ENCODE measurements at places on chromosomes 1 and 21.
A peak's percentile ranks its signal among the peaks of the same experiment; 100 is the strongest.

DNA sequence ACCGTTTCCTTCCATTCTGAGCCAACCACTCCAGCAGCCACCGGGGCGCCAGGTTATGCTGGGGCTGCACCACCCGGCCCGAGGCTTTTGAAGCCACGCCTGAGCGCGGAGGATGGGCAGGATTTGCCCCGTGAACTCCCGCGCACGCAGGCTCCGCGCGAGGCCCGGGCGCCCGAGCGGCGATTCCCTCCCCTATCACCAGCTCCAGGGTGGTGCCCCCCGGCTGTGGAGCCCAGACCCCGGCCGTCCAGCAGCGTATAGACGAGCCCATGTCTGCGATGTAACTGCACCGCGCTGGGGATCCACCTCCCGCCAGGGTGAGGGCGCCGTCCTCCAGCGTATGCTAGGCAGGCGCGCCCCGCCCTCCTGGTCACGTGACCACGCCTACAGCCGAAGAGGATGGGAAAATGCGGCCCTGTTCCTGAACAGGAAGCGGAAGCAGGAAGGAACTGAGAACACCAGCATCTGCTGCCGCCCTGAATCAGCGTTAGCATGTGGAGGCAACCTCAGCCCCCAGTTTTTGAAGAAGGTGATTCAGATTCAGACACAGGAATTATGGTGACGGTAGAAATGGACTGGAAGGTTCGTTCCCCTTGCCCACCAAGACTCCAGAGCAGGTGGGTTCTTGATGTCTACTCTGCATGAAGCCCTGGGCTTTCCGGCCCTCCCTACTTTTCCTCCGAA, 46.0 kb downstream of the VPS26C start:
- peak; percentile 81 for DNase-seq

DNA sequence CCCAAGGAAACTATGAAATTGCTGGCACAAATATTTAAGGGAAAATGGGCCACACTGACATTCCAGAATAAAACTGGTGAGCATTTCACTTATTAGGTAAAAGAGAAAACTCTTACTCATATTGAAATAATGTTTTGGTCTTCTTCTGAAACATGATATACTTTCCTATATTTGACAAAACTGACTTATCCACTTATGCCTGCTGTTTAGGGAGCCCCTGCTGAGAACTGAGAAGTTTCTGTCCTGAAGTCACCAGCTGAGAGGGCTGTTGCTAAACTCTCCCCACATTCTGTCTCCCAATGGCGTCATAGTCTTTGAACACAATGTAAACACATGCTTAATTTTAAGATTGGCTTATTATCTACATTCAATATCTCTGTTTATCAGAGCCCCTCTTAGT, 46.8 kb upstream of the ZC3H11B start:
- no peak for DNase-seq

DNA sequence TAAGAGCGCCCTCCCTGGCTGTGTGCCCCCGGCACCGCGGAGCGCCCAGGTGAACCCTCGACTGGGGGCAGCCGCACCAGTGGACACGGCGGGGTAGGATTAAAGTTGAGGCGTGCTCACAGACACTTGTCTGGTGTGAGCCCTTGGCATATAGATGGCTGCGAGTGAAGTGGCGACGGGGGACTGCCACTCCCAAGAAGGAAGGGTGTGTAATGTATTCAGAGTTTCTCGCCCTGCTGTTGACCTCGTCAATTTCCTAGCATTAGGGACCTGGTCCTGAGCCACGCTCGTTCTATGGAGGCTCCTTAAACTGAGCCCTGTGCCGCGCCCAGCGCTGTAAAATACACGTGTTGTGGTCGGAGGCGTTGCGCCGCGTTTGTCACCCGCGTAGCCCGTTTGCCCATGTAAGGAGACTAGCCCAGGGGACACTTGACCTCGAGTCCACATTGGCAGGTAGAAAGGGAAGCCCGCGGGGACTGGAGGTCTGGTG, 554 bp downstream of the EVA1C start:
- no peak for DNase-seq

DNA sequence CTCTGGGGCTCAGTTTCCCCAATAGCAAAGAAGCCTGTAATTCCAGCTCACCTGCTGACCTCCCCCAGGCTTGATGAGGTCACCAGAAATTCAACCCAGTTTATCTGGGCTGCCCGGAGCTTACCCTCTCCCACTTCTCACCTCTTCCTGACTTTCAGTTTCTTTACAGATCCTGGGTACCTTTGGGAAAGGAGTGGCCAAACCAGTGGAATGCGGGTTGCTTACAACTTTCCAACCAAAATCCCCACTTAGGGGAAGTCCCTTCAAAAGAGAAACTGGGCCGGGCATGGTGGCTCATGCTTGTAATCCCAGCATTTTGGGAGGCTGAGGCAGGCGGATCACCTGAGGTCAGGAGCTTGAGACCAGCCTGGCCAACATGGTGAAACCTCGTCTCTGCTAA, 5.9 kb upstream of the MARCKSL1 start:
- no peak for DNase-seq

- no peak for DNase-seq
Measured at GRCh38 chr1:4725416-4725815, 71.0 kb downstream of the AJAP1 start.

DNA sequence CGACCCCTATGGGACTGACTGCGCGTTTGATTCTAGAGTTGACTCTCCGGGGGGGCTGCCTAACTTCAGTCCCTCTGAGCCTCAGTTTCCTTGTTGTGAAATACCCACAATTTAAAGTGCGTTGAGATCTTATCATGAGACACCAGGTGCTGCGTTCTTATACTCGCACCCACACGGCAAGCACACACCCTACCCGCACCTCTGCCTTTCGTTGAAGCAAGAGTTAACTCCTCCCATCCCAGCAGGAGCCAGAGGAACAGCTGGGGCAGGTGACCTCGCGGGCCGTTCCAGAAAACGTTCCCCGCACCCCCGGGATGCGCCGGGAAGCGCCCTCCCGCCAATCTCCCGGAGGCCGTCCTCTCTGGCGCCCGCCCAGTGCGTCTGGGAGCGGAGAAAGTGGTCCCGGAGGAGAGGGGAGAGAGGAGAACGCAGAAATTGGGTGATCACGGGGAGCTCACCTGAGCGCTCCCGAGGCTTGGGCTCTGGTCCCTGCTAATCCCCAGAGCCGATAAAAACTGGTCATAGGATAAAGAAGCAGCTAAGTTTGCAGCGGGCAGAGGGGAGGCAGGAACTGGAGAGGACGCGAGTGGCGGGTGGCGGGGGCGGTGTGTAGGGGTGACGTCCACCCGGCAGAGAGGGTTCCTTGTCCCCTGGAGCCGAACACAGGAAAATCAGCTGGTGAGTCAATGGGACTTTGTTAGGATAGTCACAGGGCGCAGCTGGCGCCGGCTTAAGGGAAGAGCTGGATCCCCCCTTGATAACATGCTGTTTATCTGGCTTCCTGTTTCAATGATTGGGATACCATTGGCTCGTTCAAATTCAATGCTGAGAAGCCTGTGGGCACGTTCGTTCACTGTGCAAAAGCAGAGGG, 869 bp downstream of the NAV1 start:
- no peak for DNase-seq

DNA sequence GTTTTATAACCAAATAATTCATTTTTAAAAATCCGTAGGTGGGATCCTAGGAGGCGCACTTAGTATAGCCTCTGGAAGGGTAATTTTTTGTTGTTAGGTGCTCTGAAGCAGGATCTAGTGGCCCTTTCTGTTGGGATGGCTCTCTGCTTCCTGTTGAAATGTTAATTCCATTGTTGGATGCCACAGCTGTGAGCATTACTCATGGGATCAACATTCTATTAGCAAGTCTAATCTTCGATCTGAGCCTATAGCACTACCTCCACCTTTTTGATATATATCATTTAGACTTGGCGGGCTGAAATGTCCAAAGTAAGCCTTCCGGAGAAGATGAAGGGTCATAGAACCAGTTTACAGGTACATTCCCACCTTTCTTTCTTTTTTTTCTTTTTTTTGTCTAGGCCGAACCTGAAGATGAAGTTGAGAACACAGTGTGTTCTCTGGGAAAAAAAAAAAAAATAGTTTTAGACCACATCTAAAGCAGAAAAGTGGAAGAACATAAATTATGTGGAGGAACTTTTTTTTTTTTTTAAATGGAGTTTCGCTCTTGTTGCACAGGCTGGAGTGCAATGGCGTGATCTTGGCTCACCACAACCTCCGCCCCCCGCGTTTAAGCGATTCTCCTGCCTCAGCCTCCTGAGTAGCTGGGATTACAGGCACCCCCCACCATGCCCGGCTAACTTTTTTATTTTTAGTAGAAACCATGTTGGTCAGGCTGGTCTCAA, 1.4 kb downstream of the CXADR start:
- DNase-seq: no peak

DNA sequence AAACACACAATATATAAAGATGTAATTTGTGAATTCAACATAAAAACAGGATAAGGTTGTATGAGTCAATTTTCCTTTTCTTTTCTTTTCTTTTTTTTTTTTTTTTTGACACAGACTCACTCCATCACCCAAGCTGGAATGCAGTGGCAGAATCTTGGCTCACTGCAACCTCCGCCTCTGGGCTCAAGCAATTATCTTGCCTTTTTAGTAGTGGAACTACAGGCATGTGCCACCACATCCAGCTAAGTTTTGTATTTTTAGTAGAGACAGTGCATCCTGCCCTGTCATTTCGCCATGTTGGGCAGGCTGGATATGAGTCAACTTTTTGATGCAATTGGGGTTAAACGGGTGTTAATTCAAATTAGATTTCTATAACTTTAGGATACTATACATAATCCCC, 10.3 kb upstream of the SPRR2B start:
- no peak for DNase-seq

GRCh38 chr1:109910123-109910962, at the start of gene CSF1:
Gene CSF1 (plus strand): TSS chr1:109910849. CDS start chr1:109911024, 175 bp downstream.
- no peak for DNase-seq
